Myocyte (in vitro differentiated cells): ENCODE measurements at places on chromosomes 4 and X. TPM values are rescaled to one million over a fixed set of nuclear protein-coding genes. Genes with fewer than 3 reads are reported as not detected.

The LARP7 gene
- 45.2 and 53.0 TPM in 2 replicates for total RNA-seq

GRCh38 chr4:78695910-78696309, 80.2 kb upstream of the BMP2K start:
- no peak for DNase-seq

DNA sequence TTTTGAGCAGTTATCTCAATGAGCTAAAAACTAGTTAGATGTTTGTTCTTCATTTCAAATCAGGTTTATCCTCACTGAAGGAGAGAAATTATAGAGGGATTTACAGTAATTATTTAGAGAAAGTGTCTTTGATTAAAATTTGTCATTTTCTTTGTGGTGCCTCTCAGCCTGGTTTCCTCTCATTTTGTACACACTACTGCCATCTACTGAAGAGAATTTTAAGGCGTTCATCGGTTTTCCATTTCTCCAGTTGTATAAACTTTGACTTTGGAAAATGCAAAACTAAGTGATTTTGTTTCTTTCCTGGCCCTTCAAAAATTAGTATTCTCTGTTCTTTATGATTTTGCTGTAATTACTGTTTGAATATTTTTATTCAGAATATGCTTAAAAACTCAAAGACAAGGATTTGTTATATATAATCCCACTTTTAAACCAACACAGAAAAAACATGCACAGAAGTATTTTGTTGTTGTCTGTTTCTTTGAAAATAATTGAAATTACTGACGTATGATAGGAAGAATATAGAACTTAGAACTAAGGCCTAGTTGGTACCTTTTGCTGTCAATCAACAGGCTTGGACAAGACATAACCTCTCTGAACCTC, 34.4 kb upstream of the ANXA3 start:
- peak; percentile 63 for DNase-seq

GRCh38 chr4:132614682-132615081, 534.4 kb upstream of the PCDH10 start:
- no peak for DNase-seq

The MAGEB2 gene
- not detected in 2 replicates for total RNA-seq

DNA sequence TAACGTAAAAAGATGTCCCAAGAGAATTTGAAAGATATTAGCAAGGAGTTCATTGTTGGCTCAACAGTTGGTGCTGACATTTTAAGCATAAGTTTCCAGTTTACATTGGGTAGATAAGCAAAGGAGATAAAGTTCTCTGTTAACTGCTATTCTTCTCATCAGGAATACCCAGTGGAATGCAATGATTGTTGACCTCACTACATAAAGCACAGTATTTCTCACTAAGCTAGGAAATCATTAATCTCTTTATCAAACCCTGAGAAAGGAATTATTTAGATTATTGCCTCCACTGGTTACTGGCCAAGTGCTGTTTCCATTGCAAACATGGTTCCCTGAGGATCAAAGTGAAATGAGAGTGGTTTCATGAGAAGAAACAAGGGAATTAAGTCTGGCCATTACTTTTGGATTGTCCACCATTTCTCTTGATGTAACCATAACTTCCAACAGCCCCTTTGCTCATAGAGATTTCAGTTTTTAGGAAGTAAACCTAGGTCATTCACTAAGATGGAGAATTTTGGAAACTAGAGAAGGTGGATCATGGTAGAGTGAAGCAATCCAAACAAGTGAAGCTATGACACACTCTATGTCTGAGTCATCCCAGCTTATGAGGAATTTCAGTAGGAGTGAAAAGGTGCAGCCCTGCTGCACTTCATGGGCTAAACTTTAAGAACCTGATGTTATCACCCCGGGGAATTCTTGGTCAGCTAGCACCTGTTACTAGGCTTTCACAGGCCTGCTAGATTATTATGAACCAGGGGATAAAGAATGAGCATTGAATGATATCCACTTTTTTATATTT, 163.4 kb downstream of the AREG start:
- peak; percentile 16 for DNase-seq

DNA sequence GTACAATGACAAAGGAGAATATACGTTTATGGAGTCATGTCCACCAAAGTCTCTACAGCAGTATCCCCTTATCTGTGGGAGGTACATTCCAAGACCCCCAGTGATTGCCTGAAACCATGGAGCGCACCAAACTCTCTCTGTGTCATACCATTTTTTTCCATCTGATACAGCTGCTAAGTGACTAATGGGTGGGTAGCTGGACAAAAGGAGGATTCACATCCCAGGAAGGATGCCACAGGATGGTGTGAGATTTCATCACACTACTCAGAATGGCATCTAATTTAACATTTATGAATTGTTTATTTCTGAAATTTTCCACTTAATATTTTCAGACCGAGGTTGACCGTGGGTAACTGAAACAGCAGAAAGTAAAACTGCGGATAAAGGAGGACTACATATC, 49.8 kb upstream of the AGA start:
- peak; percentile 30 for DNase-seq

- no peak for DNase-seq
These were observed 406.5 kb downstream of the RPA4 start for GRCh38 chrX:97290199-97290598.

DNA sequence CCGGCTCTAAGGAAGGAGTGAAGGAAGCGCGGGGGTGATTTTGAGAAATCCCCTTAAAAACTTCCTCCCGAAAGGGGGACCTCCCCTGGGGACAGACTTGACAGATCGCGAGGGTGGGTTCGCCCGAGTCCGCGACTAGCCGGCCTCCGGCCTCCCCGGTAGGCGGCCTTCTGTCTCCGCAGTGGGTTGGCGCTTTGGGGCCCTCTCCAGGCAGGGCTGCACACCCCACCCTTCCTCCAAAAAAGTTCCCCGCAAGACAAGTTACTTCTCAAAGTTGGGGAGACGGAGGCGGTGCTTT, 24.8 kb downstream of the HOPX start:
- DNase-seq: no peak

GRCh38 chrX:148522006-148522405, 21.6 kb downstream of the AFF2 start:
- DNase-seq: no peak

The ENPEP gene
- total RNA-seq: 1.4 and 3.1 TPM in 2 replicates
